ENCODE measurements at places on chromosomes 5 and 9. TPM values are rescaled to one million over a fixed set of nuclear protein-coding genes. Genes with fewer than 3 reads are reported as not detected.

DNA sequence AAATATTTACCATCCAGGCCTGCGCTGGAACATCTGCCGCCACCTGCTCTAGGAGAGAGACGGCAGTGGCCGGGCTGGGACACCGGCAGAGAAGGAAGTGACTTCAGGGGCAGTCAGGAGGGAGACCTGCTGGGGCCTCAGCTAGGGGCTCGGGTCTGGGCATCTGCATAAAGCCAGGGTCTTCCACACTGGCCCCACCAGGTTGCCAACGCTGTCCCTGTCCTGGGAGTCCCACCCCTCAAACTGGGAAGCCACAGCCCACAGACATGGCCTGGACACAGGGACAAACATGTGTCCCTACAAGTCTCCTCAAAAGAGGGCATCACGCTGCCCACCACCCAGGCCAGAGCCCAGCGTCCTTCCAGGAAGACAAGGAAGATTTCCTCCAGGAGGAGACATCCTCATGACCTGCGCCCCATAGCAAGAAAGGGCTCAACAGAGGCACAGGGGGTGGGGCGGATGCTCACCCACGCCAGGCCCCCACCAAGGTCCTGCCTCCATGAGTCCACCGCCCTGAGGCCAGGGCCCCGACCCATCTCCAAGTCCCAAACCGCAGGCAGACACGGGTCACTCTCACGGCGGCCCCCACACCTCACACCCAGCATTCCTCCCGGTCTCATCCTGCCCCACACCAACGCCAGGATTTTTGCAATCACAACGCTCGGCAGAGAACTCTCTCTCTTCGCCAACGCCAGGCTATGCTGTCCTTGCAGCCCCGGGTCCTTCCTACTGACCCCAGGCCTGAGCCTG, 9.0 kb downstream of the VAV2 start:
- H3K36me3 ChIP-seq = no peaks in the 10 kb centered on the region
- no peak for DNase-seq
- H3K27me3 ChIP-seq = peaks cover 4% of the 10 kb centered on the region
- no peak overlapping the region for H3K4me3 ChIP-seq

- no peaks in the 10 kb centered on the region for H3K4me1 ChIP-seq
- peaks cover 6% of the 10 kb centered on the region for H3K27me3 ChIP-seq
- H3K36me3 ChIP-seq = no peaks in the 10 kb centered on the region
- no peak for DNase-seq
Measured at GRCh38 chr5:175748650-175749049, 90.8 kb downstream of the HRH2 start.

DNA sequence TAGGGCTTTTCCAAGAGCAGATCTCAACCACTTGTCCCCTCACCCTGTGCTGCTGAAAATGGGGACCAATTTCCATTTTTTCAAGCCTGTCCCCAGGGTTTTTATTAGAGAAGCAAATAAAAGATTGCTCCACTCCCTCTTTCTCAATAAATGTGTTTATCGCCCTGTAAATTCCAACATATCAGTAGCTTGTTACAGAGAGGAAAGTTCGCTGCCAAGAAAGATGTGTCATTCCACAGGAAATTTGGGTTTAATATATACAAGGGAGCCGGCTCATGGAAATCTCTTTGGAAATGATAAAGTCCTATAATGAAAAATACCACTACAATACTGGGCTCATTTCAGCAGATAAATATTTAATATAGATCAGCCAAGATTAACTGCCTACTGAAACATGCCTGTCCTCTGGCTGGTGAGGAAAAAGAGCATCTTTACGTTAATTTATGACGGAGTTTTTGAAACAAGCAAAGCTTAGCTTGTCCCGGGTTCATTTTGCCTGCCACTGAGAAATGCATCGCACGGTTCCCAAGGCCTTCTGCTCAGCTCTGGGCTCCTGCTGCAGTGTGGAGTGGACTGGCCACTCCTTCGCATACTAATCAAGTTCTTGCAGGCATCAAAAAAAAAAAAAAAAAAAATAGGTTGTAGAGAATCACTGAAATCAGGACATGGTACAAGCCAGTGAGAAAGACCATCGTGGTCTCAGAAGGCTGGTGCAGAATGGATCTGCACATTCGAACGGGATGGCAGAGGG, 84.5 kb downstream of the BRINP1 start:
- H3K4me3 ChIP-seq = no peak overlapping the region
- H3K4me1 ChIP-seq = no peaks in the 10 kb centered on the region
- no peak overlapping the region for H3K27ac ChIP-seq
- no peaks in the 10 kb centered on the region for H3K36me3 ChIP-seq

- no peaks in the 10 kb centered on the region for H3K27me3 ChIP-seq
- H3K27ac ChIP-seq = no peak overlapping the region
- H3K4me1 ChIP-seq = peaks cover 8% of the 10 kb centered on the region
- H3K4me3 ChIP-seq = no peak overlapping the region
- peak; percentile 54 for DNase-seq
Measured at GRCh38 chr5:58891086-58891970, 308.5 kb downstream of the RAB3C start.

Gene SLC25A2
- 0.92 TPM for total RNA-seq

GRCh38 chr9:104774831-104775573, 11.1 kb downstream of the NIPSNAP3B start:
- no peak for DNase-seq
- no peaks in the 10 kb centered on the region for H3K27me3 ChIP-seq
- H3K4me3 ChIP-seq = no peak overlapping the region
- no peak overlapping the region for H3K27ac ChIP-seq

Measured in T-cell (primary cell).